ENCODE measurements at places on chromosomes 16 and 17.

DNA sequence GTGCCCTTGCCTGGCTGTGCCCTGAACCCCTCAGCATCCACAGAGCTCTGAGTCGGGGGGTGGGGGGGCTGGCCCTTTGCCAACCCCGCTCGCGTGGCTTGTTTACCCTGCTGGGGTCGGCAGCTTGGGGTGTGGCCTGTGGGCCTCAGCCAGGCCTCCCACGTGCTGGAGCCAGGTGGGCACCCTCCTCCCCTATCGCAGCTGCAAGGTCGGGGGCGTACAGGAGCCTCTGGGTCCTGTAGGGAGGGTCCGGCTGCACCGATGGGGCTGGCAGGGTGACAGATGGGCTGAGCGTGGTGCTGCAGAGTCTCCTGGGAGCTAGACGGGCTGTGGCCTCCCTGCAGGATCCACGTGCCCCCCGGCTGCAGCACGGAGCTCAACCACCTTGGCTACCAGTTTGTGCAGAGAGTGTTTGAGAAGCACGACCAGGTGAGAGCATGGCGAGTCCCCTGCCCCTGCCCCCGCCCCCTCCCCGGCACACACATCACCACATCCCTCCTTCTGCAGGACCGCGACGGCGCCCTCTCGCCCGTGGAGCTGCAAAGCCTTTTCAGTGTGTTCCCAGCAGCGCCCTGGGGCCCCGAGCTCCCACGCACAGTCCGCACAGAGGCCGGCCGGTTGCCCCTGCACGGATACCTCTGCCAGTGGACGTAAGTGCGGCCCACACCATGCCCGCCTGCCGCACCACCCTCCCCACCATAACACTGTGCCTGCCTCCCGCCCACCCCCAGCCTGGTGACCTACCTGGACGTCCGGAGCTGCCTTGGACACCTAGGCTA, 3.6 kb downstream of the RHOT2 start:
- no peak for DNase-seq

- DNase-seq: no peak
Measured at GRCh38 chr17:59355702-59356325, 24.4 kb downstream of the YPEL2 start.

- no peak for DNase-seq
Measured at GRCh38 chr17:45087504-45087975, 26.4 kb downstream of the NMT1 start.

DNA sequence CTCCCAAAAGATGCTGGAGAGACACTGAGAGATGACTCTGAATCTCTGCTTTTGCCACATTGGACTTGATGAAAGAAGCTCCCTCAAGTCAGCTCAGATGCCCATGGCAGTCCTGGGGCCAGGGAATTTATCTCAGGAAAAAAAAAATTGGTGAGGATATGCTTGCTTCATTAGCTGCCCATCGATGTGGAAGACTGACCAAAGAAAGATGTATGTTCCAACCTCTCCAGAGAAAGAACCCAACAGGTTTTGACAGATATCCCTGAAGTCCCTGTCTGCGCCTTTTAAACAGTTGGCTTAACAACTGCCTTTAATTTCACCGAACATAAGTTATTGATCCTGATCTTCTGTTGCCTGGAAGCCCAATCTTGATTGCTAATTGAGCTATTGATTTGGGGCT, 137.4 kb downstream of the TMEM114 start:
- no peak for DNase-seq

- no peak for DNase-seq
Measured at GRCh38 chr16:2298621-2299020, 30.7 kb upstream of the RNPS1 start.

DNA sequence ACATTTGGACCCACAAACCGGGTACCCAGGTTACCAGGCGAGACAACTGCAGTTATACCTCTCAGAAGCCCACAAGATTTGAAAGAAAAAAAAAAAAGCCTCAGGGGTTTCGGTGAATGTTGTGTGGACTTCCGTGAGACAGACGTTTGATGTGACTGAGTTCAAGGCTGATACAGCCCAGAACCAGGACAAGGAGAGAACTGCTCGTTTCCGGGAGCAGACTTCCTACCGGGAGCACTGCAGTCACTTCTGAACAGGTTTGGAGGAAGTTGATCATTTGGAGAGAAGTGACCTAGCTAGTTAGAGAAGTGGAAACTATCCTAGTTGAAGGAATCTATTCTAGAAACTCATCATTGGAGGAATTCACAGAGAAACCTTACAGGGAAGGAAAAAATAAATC, 847 bp downstream of the CKLF start:
- DNase-seq: no peak

DNA sequence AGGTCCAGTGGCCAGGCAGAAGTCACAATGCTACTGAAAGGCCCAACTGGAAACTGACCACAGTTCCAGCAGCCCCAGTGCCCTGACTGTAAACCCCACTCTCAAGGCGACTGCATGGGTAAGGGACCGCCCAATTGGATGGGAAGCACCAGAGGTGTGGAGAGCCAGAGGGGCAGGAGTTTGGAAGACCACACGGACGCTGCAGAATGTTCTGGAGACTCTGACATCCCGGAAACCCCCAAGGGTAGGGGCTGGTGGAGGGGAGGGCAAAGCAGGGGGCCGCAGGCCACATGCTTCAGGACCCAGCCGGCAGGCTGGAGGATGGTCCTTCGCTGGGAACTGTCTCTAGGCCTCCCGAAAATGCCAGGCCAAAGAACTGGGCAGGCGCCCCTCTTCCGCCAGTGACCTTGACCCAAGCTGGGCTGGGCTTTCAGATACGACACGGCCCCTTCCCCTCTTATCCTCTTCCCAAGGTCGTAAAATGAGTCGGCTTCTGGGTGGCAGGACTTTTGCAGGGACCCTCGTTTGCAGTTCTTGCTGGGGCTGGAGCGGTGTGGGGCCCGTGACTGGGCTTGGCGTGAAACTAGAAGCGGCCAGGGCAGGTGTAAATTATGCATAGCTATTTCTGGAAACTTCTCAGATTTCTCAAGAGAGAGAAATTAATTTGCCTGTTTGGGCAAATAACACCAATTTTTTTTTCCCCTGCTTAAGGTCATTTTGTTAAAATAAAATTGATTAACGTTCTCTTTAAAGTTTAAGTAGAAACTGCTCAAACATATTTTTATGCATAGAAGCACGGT, 110.2 kb downstream of the C16orf78 start:
- no peak for DNase-seq

DNA sequence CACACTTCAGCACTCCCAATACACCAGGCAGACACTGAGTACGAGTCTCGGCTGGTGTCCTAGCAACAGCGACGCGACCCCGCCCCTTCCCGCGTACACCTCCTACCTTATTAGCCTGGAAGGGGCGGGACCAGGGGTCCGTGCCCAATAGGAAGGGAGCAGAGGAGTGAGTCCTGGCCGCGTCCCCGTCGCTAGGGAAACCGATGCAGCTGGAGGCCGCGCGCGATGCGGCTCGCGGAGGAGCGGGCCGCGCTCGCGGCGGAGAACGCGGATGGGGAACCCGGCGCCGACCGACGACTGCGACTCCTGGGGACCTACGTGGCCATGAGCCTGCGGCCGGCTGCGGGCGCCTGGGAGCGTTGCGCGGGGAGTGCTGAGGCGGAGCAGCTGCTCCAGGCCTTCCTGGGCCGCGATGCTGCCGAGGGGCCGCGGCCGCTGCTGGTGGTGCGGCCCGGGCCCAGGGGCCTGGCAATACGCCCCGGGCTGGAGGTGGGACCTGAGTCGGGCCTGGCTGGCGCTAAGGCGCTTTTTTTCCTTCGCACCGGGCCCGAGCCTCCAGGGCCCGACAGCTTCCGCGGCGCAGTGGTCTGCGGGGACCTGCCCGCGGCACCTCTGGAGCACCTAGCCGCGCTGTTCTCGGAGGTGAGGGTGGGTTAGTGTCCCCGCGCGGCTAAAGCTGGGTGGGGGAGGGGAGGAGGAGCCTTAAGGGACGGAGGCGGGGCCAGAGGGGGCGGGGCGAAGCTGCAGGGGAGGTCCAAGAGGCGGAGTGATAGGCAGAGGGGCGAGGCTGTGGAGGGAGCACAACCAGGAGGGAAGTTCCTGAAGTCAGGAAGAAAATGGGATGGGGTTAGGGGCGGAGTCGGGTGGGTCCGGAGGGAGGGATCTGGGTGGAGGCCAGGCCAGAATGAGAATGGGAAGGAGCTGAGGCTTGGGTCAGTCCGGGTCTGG, at the start of gene DNAH9:
TSS of gene DNAH9 (plus strand) at position 197 of the 948 bp plus-strand sequence. CDS start at position 226, 29 bp downstream.
- DNase-seq: peak; percentile 98

DNA sequence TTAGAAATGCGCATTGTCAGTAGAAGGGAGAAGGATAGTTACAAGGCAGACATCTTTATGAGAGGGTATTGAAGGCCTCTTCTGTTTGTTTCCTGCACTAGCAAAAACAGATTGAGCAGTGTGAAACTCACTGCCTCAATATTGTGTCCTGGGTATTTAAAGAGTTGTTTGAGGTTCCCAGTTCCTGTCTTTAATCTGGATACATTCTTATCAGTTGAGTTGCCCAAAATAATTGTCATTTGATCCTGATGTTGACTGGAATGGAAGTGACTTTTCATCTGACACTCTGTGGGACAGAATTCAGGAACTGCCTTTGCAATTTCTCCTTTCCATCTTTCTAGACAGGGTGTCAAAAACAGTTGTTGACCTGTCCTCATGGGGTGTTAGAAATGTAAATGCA, 1.7 kb downstream of the ATP6V0A1 start:
- no peak for DNase-seq

- DNase-seq: no peak
Measured at GRCh38 chr16:62638964-62639870, 603.0 kb upstream of the CDH8 start.

GRCh38 chr17:29581583-29582253, 7.7 kb downstream of the GIT1 start:
- DNase-seq: no peak

GRCh38 chr17:63700528-63701455, 867 bp upstream of the LIMD2 start:
- DNase-seq: no peak

DNA sequence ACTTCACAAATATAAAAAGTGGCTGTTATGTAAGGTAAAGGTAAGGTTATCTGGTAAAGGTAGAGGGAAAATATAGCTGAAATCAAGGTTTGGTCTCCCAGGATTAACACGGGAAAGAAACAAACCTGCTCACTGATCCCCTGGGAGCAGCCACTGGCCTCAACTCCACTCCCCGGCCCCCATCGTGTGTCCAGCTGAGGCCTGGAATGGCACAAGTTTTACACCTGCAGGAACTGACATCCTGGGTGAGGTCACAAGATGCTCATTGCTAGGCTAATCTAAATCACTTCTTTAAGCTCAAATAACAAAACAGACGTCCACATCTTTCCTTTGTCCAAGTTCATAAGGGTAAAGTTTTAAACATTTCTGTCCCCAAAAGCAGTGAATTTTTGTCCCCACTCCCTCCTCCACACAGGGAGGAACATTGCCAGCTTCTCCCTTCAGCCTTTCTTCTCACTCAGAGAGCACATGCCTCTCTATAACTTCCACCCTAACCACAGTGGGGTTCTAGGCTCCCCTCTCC, 46.3 kb downstream of the ERN1 start:
- DNase-seq: peak; percentile 77

DNA sequence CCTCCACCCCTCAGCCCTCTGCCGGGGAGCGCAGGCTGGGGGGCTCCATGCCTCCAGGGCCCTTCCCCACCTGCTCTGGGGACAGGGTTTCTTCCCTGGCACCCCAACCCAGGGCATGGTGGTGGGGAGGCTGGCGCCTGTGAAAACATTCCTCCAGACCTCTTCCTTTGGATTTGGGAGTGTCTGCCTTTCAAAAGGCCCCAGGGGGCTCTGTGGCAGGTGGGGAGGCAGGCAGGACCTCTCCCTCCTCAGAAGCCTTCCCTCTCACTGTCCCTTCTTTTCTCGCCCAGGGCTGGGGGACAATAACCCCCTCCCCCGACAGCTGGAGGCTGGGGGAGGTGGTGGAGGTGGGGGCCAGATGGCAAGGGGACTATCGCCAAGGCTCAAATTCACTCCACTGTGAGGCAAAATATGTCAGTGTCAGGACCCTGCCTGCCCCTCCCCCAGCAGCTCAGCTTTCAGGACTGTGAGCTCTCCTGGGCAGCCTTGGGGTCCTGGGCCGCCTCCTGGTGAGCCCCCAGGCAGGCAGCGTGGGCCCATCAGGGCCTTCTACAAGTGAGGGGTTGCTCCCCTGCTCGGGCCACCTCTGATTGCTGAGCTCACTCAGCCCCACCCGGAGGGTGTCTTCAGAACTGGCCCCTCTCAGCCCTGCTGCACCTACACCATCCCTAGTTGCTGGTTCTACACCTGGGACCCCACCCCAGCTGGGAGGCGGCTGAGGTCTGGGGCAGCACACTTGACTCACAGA, 1.8 kb downstream of the CDH15 start:
- peak; percentile 42 for DNase-seq

GRCh38 chr17:61285526-61286320, 113.9 kb upstream of the TBX2 start:
- DNase-seq: no peak

DNA sequence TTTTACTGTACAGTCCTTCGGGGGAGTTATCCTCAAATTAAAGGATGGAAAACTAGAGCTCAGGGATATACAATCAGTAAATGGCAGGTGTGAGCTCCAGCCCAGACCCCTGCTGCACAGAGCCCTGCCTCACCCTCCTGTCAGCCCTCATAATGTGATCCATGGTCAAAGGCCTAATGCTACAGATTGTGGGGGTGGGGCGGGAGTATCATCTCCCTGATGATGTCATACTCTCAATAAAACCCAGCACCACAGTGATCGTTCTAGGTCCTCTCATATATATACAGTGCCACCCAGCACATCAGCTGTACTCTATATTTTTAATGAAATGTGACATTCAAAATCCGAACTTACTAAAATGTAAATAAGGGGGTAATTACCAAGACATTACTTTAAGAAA, 61.5 kb downstream of the SLC39A11 start:
- peak; percentile 88 for DNase-seq

DNA sequence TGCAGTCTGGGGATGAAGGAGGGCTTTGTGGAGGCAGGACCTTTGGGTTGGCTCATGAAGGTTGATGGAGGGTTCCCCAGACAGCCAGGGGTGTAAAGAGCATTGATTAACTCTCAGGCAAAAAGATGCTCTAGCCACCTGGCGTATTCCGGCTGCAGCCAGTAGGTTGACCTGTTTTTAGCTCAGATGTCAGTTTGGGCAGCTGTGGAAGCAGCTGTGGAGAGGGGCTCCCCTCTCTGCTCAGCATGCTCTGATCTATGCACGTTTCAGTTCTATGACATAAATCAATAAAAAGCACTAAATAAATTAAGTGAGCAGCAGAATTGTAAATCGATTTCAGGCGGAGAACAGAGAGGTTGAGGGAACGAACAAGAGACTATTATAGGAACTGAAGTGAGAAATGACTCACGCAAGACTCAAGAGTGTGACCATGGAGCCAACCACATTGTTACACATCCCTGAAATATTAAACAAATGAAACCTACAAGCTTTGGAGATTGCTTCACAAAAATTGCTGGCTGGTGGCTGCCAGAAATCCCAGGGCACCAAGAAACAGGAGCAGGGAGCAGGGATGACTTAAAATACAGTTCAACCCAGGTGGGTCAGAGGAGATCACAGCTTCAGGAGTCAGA, 111.9 kb downstream of the GSG1L start:
- no peak for DNase-seq

DNA sequence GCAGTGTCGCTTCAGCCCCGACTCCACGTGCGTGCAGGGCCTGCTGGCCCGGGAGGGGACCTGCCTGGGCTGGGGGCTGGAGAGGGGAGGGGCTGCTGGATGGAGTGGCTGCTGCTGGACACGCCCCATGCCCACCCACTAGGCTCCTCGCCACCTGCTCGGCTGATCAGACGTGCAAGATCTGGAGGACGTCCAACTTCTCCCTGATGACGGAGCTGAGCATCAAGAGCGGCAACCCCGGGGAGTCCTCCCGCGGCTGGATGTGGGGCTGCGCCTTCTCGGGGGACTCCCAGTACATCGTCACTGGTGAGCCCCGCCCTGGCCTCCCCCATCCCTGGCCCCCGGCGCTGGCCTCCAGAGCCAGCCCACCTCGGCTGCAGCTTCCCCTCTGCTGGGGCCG, 2.4 kb downstream of the BRICD5 start:
- DNase-seq: no peak
